Vagina (tissue), 2 donors: ENCODE measurements at places on chromosomes 7 and 10.

- no peak for DNase-seq
Observed at GRCh38 chr7:25549271-25549921, 321.1 kb upstream of the NPVF start.

GRCh38 chr7:127844707-127845331 lies 186.4 kb downstream of the LRRC4 start:
- no peak for DNase-seq

DNA sequence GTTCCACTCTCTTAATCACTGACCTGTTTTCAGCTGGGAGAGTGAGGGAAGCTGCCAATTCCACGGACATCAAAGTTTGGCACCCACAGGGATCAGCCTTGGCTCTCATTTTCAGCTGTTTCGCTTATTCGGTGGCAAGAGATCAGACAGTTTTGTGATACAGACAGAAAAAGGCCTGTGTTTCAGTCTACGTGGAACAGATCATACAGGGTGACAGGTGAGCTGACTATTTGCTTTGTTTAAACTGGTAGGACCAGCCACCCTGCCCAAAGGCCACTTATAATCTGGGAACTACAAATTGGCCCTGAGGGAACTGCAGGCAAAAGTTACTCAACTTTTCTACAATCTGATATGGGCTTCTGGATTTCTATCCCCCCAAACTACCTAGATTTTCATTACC lies 128.6 kb downstream of the ZNF467 start:
- no peak for DNase-seq

GRCh38 chr10:133318494-133319127 lies 9.9 kb downstream of the ZNF511 start:
- no peak for DNase-seq

- DNase-seq: no peak
Observed at GRCh38 chr7:13998866-13999265, 9.4 kb upstream of the ETV1 start.

GRCh38 chr7:101108961-101109360 lies 17.9 kb upstream of the SERPINE1 start:
- no peak for DNase-seq

GRCh38 chr7:98409843-98410242 lies 9.0 kb upstream of the BAIAP2L1 start:
- no peak for DNase-seq

- DNase-seq: no peak
Observed at GRCh38 chr10:13491747-13492360, 37.0 kb downstream of the BEND7 start.

DNA sequence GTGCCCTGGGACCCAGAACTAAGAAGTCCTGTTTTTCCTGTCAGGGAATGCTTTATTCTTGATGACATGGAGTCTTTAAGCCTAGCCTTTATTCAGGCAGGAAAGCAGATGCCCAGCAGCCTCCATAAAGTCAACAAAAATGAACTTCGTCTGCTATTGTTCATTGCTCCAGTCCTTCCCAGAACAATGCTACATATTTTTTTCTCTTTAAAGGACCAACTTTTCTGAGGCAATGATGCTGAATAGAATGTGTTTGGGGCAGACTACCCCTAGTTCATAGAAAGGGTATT lies 47.6 kb upstream of the PDCD4 start:
- no peak for DNase-seq

GRCh38 chr10:13608246-13608853 lies 21.6 kb downstream of the PRPF18 start:
- DNase-seq: no peak

GRCh38 chr10:10128387-10128786 lies 889.3 kb upstream of the CELF2 start:
- DNase-seq: no peak

DNA sequence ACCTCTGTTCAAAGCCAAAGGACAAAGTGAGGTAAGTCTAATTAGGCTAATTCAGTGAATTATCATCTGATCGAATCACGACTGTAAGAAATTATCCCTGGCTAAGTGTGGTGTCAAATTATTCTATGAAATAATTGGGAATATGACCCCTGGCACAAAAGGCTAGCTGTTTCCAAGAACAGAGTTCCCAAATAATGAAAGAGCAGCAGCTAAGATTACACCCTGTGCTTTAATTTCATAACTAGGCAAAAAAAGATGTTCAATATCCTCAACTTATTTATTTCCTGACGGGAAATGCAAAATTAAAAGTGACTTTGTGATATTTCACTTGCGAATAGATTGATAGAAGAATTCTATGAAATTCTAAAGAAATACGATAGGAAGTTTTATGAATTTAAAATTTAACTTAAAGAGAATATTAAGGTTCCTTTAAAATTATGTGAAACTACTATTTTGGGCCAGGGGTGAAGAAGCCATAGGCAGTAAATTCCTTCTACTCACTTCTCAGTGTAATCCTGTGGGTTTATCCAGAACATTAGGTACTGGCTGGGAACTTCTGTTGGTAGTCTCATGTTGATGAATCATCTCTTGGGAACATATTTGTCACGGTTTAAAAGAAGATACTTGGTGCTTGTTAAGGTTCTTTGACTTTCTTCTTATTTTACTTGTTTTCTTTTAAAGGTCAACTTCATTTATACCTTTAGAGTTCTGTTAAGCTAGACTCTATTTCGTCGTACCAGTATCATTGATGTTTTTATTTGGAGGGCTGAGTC lies 148.5 kb downstream of the POLR1F start:
- DNase-seq: no peak

- no peak for DNase-seq
Observed at GRCh38 chr7:24828891-24829661, 71.8 kb upstream of the GSDME start.

DNA sequence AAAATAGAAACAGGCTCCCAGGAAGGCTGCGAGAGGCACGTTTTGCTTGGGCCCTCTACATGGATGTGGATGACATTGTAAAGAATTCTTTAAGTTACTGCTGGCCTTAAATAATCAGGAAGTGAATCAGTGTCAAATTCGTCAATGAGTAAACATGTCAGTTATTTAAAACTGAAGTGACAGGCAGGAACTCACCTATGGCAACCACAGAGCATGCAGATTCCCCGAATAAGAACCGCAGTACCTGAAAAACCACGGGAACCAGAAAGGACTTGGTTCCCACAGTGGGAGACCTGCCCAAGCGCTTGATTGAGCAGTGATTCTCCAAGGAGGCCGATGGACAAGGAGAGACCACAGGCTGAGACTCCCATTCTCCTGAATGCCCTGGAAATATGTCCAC lies 351.2 kb upstream of the AKR1E2 start:
- DNase-seq: no peak

DNA sequence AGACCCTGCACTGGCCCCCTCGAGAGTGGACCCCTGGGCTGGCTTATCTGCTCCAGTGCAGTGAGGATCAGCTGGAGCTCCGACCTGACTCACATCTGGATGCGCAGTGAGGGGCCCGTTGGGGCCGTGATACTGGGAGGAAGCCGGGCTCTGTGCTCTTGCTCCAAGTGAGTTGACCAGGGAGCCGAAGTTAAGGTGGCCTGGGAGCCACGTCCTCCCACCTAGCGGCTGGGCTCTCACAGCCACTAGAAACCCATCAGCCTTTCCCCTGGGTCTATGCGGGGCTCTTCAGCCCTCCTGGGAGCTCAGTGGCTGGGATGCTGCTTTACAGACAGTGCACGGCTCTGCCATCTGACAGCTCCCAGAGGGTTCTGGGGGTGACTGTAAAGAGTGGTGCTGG lies 9.1 kb downstream of the ALKBH4 start:
- no peak for DNase-seq

- DNase-seq: no peak
Observed at GRCh38 chr10:108956149-108956548, 967.2 kb downstream of the XPNPEP1 start.

- DNase-seq: no peak
Observed at GRCh38 chr7:76328389-76328788, 25.9 kb downstream of the HSPB1 start.

GRCh38 chr10:96168546-96168945 lies 38.4 kb downstream of the ZNF518A start:
- DNase-seq: no peak

DNA sequence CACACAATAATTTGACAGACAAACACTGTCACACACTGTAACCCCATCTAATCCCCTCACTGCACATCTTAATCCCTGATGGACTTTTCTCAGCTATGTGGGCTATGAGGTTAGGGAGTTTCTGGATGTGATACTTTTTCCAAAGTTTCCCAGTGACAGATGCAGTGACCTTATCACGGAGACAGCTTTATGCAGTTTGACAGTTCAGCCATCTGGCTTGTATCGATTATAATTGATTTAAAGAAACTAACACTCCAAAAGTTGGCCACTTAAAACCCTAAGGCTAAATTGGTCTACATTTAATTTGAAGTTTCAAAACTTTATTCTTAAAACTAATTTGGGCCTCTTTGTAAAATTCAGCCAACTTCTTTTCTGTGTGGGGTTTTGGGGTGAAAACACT lies 196.7 kb downstream of the SDK1 start:
- DNase-seq: no peak

DNA sequence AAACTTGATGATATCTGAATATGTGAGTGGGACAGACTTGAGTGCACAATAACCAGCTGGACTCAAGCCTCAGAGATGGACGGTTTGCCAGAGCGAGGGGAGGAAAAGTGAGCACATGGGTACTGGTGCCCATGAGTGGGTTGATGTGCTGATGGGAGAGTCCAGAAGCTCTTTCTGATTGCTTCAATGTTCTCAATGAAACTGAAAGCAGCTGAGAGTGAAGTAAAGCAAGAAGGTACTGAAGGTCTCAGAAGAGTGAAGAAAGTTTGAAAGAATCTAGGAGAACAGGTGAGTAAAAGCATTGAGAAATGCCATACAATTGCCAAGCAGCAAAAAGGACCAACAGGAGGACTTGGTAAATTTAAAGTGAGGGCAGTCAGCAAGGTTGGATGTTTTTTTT lies 28.6 kb downstream of the CTTNBP2 start:
- no peak for DNase-seq

DNA sequence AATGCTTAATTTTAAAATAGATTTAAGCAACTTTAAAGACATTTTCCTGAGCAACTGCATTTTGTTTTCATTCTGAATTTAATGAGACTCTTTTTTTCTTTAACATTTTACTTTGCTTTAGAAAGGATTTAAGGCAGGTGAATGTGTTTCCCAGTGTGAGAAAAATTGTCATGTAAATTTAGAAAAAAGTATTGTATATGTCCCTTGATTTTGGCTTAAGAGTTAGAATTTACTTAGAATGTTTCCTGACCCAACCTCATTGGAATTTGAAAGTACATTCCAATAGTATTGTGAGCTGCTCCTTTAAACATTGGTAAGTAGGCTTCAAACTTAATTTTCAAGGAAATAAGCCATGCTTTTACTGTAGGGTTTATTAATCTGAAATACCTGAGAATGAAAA lies 110.2 kb downstream of the PTEN start:
- DNase-seq: no peak

- no peak for DNase-seq
Observed at GRCh38 chr7:123522066-123522465, 12.3 kb downstream of the IQUB start.

- no peak for DNase-seq
Observed at GRCh38 chr7:134327896-134328295, 11.2 kb upstream of the SLC35B4 start.

GRCh38 chr7:33601884-33602283 lies 303.5 kb upstream of the BMPER start:
- DNase-seq: no peak

DNA sequence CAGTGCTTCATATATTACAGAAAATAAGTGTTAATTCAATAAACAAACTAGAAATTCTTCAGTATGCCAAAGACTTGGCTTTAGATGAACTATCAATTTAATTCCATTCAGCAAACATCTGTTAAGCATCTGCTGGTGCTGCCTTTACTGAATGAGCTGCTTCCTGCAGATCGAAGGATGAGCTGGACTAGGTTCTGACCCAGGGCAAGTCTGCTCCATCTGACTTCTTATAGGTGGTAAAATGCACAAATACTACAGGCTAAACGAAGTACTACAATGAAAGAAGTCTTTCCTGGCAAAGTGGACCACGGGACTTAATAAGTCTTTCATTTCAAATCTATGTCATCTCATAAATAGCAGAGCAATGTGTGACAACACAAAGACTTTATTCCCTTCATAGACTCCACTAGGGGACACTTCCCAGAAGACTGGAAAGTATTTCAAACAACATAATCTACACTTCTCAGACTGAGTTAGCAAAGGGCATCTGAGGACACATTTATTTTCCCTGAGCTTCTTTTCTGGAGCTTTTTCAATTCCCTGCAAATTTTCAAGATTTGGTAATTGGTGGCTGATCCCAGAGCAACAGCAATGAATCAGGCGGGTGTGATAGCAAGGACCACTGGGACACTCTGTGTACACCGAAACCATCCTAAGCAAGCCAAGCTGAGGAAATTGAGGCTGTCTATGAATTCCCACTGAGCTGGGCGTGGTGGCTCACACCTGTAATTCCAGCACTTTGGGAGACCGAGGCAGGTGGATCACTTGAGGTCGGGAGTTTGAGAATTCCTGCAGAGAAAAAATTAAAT lies 108.9 kb upstream of the FRMD4A start:
- DNase-seq: no peak

DNA sequence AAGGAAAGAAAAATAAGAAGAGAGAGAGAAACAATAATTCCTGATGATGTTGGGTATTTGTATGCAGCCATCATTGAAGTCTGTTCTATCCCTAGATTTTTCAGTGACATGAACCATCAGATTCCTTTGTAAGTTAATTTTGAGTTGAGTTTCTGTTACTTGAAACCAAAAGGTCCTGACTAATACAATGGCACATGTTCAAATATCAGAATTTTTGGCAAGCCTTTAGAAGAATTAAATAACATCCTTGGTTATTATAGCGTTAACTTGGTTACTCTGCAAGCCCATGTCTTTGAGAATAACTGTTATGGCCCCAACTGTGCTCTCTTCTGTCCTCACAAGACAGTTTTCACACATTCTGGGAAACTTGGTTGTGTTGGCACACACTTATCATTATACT lies 66.5 kb downstream of the SYPL1 start:
- DNase-seq: no peak

- no peak for DNase-seq
Observed at GRCh38 chr10:117004227-117005025, 561 bp downstream of the SHTN1 start.

GRCh38 chr10:24435374-24435773 lies 226.4 kb downstream of the KIAA1217 start:
- DNase-seq: no peak

GRCh38 chr10:102465466-102465865 lies 14.1 kb upstream of the C10orf95 start:
- no peak for DNase-seq

DNA sequence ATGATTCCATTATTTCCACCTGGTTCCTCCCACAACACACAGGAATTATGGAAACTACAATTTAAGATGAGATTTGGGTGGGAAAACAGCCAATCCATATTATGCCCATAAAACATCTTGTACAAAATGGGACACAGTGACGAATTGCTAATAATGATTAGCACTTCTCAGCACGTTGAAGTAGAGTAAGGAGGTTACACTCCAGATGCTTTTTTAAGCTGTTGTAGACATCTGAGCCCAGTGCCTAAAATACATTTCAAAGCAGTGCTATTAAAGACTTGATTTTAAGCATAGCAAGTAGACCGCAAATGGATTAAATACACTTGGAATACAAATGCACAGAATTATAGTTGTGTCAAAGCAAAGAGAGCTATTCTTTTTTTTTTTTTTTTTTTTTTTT lies 105.9 kb downstream of the AASS start:
- no peak for DNase-seq
